ENCODE measurements at places on chromosomes 4 and X.

GRCh38 chrX:153512501-153512893 is 4.9 kb upstream of the ATP2B3 start:
- no peak for DNase-seq

DNA sequence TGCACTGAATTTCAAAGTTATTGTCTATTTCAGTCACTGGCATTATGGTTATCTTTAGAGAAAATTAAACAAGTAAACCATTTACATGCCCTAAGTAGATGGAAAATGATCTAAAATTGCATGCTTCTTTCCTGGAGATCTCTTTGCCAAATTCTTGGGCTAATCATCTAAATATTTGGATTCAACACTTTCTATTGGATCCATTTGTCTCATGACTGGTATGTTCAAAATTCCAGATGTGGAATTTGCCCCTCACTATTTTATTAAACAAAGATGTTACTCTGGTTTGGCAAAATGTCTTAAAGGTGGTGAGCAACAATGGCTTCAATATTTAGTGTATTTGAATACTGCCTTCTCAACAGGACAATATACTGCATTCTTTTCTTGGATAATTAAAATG is 147.5 kb upstream of the CASK start:
- no peak for DNase-seq

DNA sequence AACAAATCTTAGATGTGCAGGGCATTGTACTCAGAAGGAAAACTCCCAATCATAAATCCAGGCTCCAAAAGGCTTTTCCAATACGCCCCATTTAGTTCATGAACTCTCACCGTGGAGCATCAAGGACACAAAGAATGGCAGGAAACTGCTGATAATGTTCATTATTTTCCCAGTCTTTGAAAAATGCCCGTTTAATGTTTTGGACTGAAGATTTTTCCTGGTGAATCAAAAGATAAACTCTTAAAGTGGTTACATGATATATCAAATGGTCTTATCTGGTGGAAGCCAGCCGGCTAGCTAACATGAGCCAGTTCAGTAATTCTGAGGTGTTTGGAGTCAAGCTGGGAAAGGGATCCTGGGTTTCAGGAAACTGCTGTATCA is 62.1 kb upstream of the AP1S2 start:
- DNase-seq, result no peak

DNA sequence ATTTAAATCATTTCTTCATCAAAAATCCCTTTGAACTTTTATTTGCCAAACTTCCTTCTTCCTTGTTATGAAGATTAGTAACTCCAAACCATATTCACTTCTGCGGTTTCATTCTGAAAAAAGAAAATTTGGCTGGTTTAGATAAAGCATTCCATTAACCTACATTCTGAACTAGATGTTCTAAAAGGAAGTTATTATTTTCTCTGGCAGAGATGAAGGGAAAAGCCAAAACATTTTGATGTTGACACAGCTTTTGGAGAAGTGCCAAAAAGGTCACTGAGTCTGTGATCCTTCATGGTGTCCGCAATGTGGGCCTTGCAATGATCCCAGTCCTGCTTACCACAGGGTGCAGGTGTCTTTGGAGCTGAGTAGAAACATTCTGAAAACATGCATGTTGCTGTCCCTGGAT is 36.0 kb downstream of the CXCL8 start:
- DNase-seq, result no peak

GRCh38 chr4:152187693-152188092 is 348.2 kb downstream of the FBXW7 start:
- DNase-seq, result no peak

- no peak for DNase-seq
Observed at GRCh38 chrX:51281758-51282318, 50.8 kb upstream of the NUDT10 start.

DNA sequence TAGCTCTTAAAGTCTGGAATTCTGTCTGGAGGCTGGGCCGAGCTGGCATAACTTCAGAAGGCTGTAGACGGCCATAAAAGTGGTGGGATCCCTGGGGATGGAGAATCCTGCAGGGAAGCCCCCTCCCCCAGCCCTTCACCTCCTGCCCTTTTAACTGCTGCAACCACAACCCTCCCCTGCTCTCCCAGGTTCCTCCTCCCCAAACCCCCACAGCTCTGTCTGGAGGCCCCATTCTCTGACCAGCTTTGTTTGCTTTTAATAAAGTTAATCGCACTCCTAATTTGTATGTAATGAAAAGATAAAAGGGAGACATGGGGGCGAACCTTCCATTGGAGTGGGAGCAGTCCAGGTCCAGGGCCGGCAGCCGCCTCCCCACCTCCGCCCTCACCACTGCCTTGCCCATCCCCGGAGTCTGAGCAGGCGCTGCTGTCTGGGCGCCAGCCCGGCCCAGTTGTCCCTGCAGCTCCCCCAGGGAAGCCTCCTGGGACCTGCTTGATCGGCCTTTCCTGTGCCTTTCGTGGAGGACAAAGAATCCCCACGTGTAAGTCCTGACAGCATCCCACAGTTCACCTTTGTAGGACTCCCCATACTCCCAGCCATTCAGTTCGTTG is 84.3 kb downstream of the PJA1 start:
- no peak for DNase-seq

DNA sequence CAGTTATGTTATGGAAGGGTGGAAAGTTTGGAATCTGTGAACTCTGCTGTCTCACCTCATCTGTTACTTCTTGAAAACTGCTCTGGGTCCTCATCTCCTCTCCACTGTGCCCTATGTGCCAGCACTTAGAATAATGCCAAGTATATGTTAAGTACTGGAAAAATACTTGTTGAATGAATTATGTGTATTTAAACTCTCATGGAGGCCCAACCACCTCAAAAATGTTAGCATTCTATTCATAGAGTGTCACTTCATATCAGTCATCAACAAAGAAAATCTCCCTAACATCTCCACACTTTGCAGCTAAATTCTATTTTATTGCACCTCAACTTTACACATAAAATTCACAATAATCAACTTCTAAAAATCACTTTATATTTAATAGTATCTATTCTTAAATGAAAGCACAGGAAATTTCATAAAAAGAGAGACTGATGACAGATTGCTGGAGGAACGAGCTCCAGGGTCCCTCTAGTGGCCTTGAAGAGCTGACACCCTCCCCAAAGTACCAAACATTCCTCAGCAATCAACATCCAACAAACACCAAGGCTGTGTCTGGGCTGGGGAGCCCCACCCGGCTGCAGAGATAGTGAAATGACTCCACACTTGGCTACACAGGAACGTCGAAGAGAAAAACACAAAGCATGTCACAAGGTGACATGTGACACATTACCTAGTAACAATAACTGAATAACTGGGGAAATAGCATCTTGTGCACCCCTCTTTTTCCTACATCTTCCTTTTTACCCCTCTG is 45.8 kb downstream of the SLC39A8 start:
- DNase-seq, result peak; percentile 33

Data from germinal center (tissue), 1 donor.